ENCODE measurements at places on chromosomes 13 and 19. TPM values are rescaled to one million over a fixed set of nuclear protein-coding genes. Genes with fewer than 3 reads are reported as not detected.

DNA sequence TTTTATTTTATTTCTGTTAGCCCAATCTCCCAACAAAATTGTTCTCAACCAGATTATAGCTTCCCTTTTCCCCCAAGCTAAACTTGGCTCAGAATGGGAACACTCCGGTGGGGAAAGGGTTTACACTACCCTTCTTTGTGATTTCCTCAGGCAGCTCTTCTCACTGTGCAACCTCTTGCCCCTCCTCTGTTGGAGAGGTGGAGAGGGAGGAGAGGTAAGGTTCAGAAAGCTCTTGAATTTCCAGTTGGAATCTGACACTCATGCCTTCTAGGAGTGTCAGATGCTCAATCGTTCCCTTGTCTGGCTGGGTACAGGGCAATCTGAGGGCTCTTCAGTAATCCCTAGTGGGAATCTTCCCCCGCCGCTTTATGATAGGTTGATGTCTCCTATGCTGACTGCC lies 486.1 kb upstream of the KLF12 start:
- no peak for DNase-seq

DNA sequence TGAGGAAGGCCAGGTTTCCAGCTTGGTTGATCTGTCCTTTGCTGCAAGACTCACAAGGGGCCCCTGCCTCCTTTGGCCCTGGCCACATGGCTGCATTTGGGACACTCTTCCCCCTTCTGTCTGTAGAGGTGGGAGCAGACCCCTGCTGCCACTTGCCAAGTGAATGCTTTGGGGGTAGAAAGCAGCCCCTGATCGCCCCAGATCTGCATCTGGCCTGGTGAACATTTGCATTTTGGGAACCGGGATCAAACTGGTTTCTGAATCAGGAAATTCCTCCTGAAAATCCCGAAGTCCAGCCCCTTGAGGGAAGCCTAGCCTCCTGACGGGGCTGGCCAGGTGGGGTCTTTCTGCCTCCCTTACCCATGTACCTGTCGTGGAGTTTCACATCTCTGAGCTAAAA lies 14.9 kb downstream of the DPF1 start:
- no peak for DNase-seq

GRCh38 chr13:100751826-100752225 lies 77.2 kb upstream of the TMTC4 start:
- DNase-seq, result no peak

Gene SULT2A1
- total RNA-seq, result not detected

GRCh38 chr19:37718304-37718703 lies 1.3 kb downstream of the ZNF607 start:
- no peak for DNase-seq

DNA sequence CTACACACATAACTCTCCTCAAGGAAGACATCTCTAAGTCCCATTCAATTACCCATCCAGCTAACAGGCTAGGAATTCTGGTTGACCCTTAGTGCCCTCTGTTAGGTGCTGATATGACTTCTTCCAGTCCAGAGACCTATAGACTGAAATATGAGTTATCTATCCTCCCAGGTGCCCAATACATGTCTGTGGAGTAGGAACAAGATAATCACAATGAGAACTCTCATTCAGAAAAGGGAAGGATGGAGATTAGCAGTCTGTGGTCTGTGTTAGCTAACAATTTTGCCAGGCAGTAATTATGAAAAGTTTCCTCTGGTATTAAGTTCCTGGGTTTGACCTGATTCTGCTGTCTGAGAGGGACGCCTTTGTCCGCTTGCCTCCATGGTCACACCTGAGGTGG lies 44.2 kb upstream of the SLAIN1 start:
- DNase-seq, result no peak

DNA sequence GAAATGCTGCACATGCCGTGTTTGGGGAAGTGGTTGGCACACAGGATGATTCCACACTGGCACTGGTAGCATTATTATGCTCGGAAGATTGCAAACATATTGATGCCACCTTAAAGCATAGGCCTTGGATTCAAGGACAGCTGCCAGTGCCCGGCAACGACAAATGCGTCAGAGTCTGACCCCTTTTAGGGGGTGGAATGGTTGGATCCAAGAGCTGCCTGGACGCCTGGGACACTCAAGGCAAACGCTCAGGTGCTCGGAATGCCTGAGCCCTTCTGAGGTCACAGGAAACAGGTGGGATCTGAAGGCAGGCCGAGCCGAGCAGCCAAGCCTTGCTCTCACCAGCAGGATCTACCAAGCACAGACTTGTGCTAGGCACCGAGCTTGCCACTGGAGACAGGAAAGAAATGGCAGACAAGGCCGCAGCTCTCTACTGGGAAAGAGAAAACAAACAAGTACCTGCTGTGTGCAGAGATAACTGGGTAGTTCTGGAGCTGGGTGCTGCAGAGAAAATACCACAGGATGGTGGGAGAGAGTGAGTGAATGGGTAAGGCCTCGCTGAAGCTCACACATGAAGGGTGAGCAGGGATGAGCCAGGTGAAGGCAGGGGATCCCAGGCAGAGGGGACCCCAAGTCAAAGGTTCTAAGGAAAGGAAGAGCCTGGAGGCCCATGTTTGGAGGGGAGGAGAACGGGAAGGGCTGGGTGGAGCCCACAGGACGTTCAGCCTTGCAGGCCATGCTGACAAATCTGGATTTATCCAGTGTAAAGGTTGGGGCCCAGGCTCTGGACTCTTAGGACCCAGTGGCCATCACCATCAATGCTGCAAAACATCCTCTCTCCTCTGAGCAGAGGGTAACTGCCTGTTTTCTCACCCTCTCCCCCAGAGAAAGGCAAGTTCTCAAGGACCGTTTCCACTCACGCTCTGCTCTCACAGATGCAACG lies 9.2 kb downstream of the RANBP3 start:
- DNase-seq, result no peak

- DNase-seq, result peak; percentile 58
These were observed 116.5 kb upstream of the FBXL3 start for GRCh38 chr13:77143431-77143830.

DNA sequence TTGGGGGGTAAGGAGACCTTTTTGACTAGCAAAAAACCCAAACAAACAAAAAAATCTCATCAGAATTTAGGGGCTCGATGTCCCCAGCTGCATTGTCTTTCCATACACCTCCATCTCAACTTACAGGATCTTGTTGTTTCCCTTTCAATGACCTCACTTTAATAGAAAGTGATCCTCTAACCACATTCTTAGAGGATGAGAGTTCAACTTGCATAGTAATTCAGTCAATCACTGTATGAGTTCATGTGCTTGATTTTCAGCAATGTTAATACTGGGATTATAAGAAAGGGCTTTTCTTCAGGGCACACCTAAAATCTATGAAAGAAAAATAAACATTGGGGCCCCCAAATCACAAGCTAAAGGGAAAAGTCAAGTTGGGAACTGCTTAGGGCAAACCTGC lies 1512.0 kb downstream of the SLITRK1 start:
- no peak for DNase-seq

Gene ADGRE3
- 0.80 TPM for total RNA-seq

Gene CLIP3
- total RNA-seq, result 7.4 TPM

Gene ZNF136
- 14.9 TPM for total RNA-seq

DNA sequence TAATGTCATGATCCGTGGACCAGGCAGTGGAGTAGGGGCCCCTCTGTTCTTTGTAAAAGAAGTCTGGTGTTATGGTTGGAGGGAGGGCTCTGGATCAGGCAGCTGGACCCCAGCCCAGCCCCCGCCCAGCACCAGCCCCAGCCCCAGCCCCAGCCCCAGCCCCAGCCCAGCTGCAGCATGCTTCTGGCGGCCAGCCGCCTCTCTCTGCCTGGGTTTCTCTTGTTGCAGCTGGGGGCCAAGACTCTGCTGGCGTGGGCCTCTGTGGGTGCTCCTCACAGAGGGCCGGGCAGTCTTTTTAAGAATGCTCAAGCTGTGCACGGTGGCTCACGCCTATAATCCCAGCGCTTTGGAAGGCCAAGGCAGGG lies 17.9 kb downstream of the DOT1L start:
- no peak for DNase-seq

GRCh38 chr19:22807061-22807835 lies 23.3 kb upstream of the ZNF99 start:
- DNase-seq, result no peak

Gene SSC5D
- 5.6 TPM for total RNA-seq

Gene LYL1
- total RNA-seq, result 13.3 TPM

GRCh38 chr13:42984026-42984425 lies 8.0 kb downstream of the EPSTI1 start:
- DNase-seq, result no peak

DNA sequence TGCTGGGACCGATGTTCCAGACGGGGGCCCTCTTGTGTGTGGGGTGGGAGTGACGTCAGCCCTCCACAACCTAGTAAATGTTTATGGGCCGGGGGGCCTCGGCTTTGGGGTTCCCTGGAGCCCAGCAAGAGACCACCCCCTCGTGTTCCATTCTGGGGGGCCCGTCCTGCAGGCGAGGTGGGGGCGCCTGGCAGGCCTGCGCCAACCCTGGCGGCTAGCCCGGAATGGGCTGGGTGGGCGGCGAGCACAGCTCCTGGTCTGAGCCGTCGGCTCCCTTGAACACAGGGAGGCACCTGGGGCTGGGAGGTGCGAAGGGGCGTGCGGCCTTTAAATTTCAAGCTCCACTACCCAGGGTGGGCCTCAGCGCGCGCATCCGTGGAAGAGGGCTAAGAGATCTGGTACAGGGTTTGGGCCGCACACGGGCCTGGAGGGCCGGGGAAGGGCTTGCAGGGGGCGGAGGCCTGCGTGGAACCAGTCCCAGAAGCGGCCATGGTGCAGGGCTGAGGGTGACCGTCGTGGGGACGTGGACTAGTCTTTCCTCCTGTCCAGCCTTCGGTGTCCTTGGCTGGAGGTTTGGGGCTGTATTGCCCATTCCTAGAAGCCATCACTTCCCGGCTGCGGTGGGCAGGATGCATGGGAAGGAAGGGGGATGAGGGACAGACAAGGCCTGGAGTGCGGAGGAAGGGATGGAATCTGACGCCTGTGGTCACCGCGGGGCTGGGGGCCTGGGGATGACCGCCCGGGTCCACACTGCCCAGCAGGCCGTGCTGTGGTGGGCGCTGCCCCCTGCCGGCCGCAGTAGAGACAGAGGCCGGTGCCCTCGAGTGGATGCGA lies 11.4 kb downstream of the NDUFA11 start:
- DNase-seq, result no peak

- DNase-seq, result no peak
These were observed 66.5 kb downstream of the PAN3 start for GRCh38 chr13:28204690-28205443.

DNA sequence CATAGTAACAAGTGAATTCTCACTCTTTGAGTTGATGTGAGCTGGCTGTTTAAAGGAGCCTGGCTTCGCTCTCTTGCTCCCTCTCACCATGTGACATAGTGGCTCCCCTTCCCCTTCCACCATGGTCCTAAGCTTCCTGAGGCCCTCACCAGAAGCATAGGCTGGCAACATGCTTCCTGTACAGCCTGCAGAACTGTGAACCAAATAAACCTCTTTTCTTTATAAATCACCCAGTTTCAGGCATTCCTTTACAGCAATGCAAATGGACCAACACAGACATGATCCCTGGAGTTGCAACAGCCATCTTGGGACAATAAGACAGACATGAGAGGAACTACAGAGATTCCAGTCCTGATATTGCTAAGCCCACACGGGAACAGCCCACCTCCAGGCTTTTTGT lies 12.6 kb downstream of the TEAD2 start:
- no peak for DNase-seq

DNA sequence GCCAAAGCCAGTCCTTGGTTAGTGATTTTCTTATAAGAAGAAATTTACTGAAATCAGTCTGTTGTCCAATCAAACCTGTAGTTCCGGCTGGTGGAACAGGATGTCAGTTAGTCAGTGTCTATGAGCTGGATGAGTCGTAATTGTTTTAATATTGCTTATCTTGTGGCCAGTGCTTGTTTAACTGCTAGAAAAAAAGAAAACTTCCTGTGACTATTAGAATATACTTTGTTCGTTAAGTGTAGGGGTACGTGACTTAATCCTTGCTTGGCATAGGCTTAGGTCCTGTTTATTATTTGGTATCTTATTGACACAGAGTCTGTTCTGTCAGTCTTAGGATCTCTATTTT lies 1484.8 kb upstream of the MIR17HG start:
- no peak for DNase-seq

Gene THSD8
- not detected for total RNA-seq

DNA sequence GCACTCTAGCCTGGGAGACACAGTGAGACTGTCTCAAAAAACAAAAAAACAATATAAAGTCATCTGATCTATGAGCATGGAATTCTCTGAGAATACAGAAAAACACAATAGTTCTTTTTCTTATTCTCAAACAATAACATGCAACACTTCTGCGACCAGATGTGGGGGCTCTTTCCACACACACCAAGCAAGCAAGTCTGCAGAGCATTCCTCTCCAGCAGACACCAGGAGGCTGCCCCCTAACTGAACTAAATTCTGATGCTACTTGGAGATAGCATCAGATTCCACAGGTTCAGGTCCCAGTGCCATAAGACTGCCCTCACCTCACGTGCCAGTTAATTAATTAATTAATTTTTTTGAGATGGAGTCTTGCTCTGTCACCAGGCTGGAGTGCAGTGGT lies 27.7 kb downstream of the ZNF101 start:
- no peak for DNase-seq

DNA sequence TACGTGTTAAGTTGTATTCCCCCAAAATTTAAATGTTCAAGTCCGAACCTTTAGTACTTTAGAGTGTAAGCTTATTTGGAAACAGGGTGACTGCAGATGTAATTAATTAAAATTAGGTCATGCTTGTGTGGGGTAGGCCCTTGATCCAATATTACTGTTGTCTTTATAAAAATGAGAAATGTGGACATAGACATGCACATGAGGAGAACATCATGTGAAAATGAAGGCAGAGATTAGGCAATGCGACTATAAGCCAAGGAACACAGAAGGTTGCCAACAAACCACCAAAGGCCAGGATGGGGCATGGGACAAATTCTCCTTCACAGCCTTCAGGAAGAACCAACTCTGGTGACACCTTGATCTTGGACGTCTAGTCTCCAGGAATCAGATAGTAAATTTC lies 1698.4 kb upstream of the SLC10A2 start:
- DNase-seq, result no peak

- no peak for DNase-seq
These were observed 2.7 kb downstream of the MAP2K2 start for GRCh38 chr19:4121273-4121612.

GRCh38 chr19:13255041-13255718 lies 105.0 kb downstream of the IER2 start:
- no peak for DNase-seq

Gene ELAVL3
- 0.57 TPM for total RNA-seq
